Activated naive CD4-positive, alpha-beta T cell treated with anti-CD3 and anti-CD28 coated beads, Interleukin-2, amount 50 U/mL, for 16 hours (primary cell): ENCODE measurements at places on chromosomes 13 and 19.

- no peak for DNase-seq
These were observed 90.8 kb downstream of the TSHZ3 start for GRCh38 chr19:31258211-31259052.

DNA sequence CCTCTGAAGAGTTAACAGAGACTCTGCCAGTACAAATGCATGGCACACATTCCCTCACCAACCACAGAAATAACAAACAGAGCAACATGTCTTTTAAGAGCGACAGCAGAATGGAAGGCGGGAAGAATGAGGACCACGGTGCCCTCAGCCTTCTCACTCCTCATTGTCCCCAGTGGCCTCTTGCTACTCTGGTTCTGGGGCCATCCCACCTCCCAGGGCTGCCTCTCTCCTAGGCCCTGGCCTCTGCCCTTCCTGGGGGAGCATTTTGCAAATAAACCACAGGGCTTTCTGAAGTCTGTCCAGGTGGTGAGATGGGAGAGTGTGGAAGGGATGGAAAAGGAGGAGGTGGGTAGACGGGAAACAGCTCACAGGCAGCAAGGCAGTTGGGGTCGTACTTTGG, 28.3 kb downstream of the CYP2B6 start:
- no peak for DNase-seq

DNA sequence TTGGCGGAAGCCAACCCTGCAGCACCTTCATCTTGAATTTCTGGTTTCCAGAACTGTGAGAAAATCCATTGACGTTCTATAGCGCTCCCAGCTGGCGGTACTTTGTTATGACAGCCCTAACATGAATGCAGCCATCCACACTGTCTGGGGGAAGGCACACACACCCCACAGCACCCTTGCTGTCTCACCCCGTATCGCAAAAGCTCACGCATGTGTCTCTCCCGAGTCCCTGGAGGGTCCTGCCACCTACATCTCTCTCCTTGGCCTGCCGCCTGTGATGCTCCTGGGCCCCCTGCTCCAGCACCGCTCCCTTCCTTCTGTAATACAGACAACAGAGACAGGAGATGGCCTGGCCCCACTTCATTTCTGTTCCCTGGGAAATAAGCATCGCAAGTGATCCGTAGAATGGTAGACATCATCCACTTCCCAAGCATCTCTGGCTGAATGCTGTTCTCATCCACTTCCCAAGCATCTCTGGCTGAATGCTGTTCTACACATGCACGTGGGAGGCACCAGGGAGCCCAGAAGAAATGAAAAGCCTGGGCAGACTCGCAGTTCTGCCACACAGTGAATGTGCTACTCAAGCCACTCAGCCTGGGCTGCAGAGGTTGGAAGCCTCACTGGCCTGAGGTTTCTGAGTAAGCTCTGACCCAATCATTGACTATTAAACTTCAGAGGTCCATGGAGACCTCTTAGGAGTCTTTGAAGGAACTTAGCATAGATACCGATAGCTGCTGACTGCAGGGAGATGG, 29.6 kb downstream of the EPN1 start:
- DNase-seq: no peak

- DNase-seq: peak; percentile 38
These were observed 123.0 kb downstream of the SLC7A1 start for GRCh38 chr13:29472332-29472961.

DNA sequence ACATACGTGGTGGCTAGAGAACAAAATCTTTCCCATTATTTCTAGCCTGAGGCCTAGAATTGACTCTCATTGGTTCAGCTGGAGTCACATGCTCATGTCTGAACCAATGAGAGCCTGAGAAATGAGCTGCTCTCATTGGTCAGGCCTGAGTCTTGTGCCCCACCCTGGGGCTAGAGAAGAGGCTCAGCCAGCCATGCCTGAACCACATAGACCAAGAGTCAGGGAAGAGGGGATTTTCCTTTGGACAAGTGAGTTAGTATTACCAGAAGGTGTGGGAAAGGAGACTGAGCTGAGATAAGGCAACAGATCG, 6.9 kb downstream of the FXYD5 start:
- DNase-seq: no peak

DNA sequence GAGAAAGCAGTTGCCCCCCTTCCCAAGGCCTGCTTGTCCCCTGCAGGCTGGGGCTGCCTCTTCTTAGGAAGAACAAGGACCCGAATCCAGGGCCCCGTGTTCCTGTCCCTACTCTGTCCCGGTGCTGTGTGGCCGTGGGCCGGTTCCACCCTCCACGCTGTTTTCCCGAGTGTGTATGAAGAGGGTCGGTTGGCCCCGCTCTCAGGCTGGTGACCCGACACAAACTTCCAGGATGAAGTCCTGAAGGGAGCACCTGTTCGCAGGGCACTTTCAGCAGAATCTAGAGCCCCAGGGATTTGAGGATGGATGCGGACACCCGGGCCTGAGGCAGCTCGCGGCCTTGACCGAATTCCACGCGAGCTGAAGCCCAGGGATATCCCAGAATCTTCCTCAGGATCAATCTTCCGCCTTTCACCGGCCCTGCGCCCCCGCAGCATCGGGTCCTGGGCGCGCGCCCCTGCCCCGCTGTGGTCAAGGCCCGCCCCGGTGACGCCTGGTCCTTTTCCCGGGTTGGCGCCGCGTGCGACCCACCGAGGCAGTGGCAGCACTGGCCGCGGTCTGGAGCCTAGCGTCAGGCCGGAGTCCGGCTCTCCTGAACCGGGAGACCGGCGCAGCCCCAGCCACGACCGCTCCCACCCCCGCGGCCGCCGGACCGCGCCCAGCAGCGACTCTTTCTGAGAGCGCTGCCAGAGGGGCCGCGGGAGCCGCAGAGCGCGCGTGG, 528 bp upstream of the CHST8 start:
- no peak for DNase-seq

DNA sequence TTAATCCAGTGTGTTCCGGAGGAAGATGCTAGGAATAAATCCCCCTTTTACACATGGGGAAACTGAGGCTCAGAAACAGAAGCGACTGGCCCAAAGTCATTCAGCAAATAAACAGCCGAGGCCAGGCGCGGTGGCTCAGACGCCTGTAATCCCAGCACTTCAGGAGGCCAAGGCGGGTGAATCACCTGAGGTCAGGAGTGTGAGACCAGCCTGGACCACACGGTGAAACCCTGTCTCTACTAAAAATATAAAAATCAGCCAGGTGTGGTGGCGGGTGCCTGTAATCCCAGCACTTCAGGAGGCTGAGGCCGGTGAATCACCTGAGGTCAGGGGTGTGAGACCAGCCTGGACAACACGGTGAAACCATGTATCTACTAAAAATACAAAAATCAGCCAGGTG, 11.6 kb upstream of the PLIN3 start:
- no peak for DNase-seq

DNA sequence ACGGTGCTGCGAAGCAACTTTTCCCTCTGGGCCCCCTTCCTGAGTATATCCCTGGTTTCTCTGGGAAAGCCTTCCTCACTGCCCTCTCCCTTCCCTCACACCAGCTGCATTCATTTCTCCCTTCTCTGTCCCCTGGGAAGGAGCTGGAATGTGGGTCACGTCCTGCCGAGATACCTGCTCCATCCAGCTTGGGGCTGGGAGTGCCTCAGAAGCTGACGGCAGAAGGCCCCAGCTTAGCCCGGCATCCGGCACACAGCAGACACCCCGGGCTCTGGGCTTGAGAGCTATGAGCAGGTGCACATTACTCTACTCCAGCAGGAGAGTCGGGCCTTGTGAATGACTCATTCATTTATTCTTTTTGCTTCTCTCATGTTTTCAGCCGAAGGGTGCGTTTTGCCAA, 170.6 kb downstream of the TEX29 start:
- no peak for DNase-seq

GRCh38 chr13:64591971-64592370, 2638.2 kb downstream of the PCDH9 start:
- no peak for DNase-seq

- no peak for DNase-seq
These were observed 204.9 kb upstream of the MIR17HG start for GRCh38 chr13:91142572-91142971.

DNA sequence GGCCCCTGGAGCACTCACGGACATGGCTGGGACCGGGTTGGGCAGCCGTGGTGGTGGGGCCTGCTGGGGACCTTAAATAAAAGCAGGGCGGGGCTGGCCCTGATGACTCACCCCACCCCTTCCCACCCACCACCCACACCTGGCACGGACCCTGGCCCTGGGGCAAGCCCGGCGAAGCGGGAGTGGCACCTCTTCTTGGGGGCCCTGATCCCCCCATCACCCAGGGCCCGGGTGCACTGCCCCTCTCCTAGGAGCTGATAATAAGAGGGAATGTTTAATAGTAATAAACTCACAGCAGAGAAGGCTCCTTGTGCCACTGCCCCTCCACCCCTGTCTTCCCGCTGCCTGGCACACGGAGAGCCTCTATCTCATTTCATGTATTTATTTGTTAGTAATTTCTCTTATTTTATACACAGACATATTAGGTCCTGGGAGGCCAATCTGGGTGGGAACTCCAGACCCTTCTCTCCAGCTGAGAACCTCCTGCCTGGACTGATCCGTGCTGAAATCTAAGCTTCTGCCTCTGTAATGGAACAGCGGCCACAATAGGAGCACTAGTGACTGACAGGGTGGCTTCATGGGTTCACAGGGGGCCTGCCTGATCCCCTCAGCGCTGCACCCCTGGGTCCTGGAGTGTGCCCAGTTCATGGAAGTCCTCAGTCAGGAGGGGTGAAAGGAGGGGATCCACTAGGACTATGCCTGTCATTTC, at the start of gene LGALS7:
LGALS7 (minus strand) TSS at position 49 of the 709 bp plus-strand sequence; CDS start at position 24, 25 bp downstream.
- no peak for DNase-seq

- no peak for DNase-seq
These were observed 25.9 kb upstream of the MPHOSPH8 start for GRCh38 chr13:19607523-19608078.
